Dermis microvascular lymphatic vessel endothelial cell (primary cell): ENCODE measurements at places on chromosomes 2 and 18.

DNA sequence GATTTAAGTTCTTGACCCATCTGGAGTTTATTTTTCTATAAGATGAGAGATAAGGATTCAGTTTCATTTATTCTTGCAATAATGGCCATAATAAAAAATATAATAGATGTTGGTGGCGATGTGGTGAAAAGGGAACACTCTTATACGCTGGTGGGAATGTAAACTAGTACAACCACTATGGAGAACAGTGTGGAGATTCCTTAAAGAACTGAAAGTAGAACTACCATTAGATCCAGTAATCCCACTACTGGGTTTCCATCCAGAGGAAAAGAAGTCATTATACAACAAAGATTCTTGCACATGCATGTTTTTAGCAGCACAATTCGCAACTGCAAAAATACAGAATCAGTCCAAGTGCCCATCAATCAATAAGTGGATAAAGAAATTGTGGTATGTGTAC is 1040.5 kb upstream of the GYPC start:
- no peak for DNase-seq

- DNase-seq: no peak
These were observed 281.1 kb downstream of the MBD2 start for GRCh38 chr18:53943326-53943860.

DNA sequence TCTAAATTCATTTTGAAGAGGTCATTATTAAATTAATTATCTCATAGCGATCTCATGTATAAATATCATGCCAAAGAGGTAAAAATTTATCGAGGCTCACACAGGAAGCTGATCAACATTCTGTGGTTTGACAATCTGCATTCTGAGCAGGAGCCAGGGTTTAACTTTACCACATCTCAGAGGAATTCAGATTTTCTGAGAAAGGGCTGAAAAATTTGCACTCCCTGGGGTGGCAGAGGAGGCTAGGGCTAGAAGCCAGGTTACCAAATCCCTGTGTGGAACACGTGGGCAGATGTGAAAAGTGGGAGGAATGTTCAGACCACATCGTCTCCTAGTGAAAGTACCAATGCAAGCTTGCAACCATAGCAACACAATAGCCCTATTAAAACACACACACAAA is 63.5 kb upstream of the CTLA4 start:
- DNase-seq: no peak

DNA sequence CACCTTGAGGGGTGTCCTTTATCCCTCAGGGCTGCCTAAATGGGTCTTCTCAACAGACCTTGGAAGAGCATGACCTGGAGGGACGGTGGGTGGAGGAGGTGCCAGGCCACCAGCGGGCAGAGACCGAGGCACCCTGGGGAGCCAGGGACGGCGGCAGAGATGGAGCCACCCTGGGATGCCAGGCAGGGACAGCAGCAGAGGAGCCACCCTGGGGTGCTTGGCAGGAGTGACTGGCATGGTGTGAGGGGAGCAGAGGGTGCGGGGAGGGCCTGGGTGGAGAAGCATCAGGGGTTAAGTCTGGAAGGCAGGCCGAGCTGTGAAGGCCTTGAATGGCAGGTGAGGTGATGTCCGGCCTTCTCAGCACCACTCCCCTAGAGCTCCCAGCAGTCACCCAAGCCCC is 56.1 kb downstream of the CIB4 start:
- DNase-seq: no peak

DNA sequence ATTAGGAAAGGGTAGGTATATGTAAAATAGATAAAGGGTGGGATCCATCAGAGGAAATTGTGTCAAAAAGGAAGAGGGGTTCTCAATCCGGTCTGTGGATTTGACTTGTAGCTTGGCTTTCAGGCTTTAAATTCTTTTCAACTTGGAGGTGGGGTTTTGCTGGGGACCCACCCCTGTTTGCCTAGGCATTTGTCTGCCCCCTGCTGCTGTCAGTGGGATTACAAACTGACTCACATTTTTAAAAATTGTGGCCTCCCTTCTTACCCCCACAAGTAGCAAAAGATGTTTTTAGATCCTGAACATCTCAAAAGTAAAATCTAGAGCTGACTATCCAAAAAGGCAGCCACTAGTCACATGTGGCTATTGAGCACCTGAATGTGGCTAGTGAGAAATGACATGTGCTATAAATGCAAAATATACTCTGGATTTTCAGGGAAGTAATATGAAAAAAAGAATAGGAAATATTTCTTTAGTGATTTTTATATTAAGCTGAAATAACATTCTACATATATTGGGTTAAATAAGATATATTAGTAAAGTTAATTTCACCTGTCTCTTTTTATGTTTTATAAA is 178.9 kb downstream of the GFPT1 start:
- no peak for DNase-seq

- DNase-seq: no peak
These were observed 250.7 kb downstream of the SATB2 start for GRCh38 chr2:199207011-199207410.
